ENCODE measurements at places on chromosomes 2 and 18. TPM values are rescaled to one million over a fixed set of nuclear protein-coding genes. Genes with fewer than 3 reads are reported as not detected.

OSBPL6 gene
- 0.16 TPM for total RNA-seq

FKBP7 gene
- 1.5 TPM for total RNA-seq

WBP1 gene
- total RNA-seq = 122 TPM

IL37 gene
- total RNA-seq = not detected

MYO1B gene
- total RNA-seq = 0.44 TPM

BOLL gene
- total RNA-seq = not detected

PLGLB2 gene
- 3.1 TPM for total RNA-seq

ERICH2 gene
- not detected for total RNA-seq

- no peak for DNase-seq
These were observed 9.2 kb downstream of the ADRA2B start for GRCh38 chr2:96106991-96107707.

DNA sequence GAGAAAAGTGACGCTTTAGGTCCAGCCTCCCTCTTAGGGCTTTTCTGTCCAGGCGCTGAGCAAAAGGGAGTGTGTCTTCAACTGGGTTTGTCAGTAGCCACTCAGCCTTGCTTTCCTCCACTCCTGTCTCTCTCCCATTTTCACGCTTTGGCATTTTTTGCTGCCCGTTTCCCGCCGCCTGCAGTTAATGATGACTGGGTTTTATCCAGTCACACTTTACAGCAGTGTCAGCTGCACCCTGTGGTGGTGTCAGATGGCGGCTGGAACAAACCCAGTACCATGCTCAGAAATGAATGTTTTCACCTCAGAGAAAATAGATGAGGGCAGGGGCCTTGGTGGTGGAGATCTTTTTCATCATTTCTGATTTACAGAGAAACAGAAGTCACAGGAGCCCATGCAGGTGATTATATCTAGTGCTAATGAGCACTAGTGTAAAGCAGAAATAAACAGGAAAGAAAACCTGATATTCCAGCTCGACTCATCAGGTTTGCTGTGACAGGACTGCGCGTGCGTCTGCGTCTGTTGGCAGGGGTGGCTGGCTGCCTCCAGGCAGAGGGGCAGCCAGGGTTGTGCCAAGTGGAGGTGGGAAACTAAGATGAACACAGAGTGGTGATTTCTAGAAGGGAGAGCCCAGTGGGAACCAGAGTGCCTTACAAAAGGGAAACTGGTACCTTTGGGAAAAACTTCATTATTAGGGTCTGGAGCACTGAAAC is 139.9 kb downstream of the TANC1 start:
- DNase-seq = no peak

- no peak for DNase-seq
These were observed 267.0 kb upstream of the HS6ST1 start for GRCh38 chr2:128585706-128586105.

DNA sequence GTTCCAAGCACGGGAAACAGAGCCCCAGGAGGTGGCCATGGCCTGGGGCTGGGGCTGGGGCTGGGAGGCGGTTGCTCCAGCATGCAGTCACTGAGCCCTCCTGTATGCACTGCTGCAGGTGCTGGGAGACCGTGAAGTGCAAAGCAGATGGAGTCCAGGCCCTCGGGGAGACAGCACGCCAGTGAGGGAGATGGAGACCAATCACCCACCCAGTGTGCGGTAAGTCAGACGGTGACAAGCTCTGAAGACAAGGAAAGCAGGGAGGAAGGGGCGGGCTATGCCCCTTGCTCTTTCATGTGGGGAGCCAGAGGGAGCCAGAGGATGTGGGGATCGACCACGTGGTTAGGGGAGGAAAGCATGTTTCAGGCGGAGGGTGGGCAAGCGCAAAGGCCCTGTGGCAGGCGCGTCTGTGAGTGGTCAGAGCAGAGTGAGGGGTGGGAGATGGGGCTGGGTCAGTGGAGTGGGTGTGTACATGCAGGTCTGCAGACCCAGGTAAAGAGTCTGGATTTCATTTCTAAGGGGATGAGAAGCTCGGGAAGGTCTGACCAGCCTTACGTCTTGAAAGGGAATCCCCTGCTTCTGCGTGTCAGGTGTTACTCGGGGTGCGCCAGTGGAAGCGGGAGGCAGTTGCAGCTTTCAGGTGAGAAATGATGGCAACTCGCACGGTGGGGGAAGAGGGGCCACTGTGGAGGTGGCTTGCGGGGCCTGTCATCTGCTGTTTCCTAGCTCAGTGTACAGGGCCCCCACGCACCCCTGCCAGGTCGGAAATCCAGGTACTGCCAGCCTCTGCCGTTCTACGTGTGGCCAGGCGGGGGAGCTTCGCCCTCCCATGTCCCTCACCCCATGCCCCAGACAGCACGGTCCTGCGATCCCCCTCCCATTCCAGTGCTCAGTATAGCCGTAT is 19.4 kb downstream of the RRM2 start:
- peak; percentile 54 for DNase-seq

DNA sequence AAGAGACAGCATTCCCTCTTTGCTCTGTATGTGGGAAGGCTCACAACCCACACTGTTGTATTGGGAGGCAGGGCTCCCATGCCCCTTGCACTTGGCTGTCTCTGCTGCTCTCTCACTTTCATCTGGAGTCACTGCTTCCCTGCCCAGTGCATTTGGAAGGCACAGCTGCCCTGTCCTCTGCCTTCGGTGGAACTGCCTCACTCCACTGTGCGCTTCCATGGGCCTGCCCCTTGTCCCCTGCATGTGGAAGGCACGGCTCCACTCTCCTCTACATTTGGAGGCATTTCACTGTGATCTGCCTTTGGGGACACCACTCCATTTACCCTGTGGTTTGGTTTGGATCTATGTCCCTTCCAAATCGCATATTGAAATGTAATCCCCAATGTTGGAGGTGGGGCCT is 9.1 kb upstream of the PROM2 start:
- no peak for DNase-seq

DNA sequence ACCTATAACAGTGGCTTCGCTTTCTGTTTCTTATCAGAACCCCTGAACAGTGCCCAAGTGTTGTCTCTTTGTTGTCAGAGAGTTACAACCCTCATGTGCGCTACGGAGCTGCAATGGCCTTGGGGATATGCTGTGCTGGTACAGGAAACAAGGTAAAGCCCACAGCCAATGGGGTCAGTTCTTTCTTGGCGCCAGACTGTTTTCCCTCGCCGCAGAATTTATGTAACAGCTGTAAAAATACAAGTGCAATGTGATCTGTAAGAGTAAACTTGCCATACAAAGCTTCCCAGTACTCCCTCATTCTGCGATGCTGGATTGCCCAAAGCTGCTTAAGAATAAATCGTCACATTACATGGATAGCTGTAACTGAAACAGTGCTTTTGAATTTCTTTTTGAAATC is 13.9 kb upstream of the HTR2B start:
- no peak for DNase-seq

DNA sequence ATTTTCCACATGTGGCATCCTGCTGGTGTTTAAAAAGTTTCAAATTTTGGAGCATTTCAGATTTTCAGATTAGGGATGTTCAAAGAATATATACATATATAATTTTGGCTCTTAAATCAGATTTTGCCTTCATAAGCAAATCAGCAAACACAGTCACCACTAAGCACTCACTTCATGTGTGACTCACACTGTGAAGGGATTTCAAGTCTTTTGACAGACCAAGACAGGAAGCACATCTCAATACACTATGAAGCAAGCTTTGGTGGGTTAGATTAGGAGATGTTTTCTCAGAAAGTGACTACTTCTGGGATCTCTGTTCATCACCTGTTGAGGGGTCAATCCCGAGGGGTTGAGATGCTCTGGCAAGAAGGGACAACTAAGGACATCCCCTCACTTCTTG is 227.8 kb upstream of the RBBP8 start:
- DNase-seq = no peak

DNA sequence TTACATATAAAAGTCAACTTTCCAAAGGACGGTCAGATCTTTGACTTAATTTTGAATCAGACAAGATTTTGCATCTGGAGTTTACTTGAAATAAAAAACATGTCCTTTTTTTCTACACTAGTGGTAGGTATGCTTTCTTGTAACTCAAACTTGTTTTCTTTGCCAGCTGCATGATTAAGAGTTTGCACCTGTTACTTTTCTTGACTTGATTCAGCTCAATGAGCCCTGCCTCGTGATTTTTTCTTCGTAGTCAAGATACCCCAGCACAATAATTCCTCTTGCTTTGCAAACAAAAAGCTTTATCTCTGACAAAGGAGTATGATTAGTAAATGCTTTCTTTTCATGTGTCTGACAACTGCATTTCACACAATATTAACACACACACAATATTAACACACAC is 82.3 kb downstream of the FBXO15 start:
- DNase-seq = no peak

GRCh38 chr2:11833601-11834000 is 87.2 kb downstream of the LPIN1 start:
- no peak for DNase-seq

DNA sequence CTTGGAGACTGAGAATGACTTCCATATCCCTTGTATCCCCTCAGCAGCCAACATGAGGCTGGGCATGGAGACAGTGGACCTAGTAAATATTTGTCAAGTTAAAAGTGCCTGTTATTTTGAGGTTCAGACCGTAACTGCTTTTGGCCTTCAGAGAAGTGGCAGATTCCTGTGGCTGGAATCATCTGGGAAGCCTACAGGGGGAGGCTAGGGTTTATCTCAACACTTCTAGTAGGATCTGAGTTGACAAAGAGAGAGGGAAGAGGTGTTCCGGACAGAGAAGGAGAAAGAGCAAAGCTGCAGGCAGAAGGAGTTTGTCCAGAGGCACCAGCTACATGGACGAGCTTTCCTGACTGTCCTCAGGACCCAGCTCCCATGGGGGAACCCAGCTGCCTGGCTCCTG is 27.0 kb downstream of the SLC14A2 start:
- no peak for DNase-seq

DNA sequence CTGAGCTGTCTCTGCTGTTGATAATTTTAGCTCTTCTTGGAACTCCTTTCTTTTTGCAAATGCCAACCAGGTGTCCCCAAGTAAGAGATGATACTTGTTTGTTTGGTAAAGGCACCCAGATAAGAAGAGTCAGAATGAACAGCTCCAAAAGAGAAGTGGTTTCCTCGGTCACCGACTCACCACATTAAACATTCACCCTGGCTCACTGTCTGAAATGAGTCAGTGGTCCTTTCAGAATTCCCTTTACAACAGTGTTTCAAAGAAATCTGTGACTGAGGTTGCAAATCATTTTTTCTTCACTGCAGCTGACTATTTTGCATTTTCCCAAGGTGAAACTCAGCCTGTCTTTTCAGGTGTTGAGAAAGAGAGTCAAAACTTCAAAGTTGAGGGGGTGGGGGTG is 16.2 kb upstream of the CXCR4 start:
- peak; percentile 64 for DNase-seq

DNA sequence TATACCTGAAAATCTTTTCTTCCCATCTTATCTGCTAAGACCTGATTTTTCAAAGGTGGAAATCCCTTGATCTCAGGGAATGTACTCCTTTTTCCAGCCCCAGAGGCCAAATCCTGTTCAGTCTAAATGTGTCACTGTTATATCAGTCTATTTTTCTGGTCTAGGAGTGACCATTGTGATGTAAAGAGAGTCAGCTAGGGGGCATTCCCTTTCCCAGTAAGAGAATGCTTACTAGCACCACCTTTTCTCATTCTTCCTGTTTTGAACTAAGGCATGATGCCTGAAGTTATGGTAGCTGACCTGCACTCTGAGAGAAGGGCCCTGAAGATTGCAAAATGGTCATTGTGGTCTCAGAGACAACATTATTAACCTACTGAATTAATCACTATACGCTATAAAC is 124.1 kb upstream of the XIRP2 start:
- no peak for DNase-seq

GRCh38 chr2:111983478-111984212 is 71.4 kb upstream of the TMEM87B start:
- DNase-seq = no peak

- DNase-seq = no peak
These were observed 14.4 kb upstream of the RPE start for GRCh38 chr2:209988010-209988409.

DNA sequence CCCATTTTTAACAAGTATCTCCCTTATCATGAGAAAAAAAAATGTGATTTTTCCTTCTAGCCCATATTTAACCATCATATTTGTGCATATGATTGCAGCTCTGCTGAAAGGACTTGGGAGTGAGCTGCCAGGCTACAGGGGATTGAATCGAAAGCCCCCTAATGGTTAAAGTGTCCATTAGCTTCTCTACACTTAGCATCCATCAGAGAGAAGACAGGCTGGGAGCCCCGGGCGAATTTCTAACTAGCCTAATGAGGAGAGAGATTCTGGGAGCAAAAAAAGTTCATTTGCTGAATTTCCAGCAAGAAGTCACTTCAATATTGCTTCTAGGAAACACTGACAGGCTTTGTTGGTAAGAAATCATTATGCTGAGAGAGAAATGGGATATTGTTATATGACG is 848.8 kb downstream of the TDRD15 start:
- DNase-seq = no peak

GRCh38 chr2:49686291-49686690 is 532.0 kb upstream of the FSHR start:
- no peak for DNase-seq

DNA sequence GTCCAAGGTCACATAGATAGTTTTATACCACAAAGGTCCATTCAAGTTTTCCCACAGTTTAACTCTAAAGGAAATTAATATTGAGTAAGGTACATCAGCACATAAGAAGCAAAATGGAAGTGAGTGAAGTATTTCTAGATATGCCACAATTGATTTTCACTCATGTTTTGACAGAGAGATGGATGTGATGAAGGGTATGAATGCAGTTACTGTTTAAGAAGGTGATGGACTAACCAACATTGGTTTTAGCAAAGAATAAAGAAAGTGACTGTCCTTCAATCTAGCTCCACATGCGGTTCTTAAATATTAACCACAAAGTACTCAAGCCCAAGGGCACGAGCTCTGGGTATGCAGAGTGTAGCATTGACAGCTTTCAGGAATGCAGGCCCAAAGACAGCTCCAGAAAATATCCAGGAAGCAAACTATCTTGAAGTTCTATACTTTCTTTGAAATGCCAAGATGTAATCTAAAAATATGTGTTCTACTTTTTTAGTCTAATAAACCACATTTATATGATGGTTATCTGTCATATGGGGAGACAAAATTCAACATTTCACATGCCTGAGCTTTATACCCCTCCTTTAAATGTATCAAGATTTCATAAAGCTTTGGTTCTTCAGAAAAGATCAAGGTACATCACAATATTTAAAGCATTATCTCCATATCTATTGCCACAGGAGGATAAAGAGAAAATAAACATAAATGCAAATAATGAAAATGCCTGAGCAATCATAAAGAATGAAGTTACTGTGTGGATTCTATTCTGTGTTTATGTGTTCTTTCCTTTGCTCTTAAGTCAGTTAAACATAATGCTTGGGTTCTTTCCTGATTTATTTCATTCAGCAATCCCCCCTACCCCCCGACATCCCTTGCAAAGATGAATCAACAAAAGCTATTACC is 6.7 kb upstream of the SCN1A start:
- DNase-seq = no peak

DNA sequence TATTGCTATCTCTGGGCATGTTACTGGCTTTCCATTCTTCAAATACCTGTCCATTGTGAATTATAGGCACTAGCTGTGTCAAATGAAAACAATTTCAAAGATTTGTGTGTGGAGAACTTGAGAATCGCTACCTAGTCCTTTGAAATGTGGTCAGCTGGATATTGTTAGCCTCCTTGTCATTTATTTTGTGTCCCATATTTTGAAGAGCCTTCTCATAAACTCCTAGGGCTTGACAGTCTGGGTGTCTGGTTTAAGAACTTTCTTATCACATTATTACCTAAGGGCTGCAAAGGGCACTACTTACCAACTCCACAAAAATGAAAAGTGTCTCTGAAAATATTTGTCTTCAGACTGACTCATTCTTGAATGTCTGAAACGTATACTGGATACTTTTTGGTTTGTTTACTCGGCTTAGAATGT is 50.2 kb downstream of the COL4A3 start:
- no peak for DNase-seq
